ENCODE measurements at places on chromosomes 5 and 9. TPM values are rescaled to one million over a fixed set of nuclear protein-coding genes. Genes with fewer than 3 reads are reported as not detected.

DNA sequence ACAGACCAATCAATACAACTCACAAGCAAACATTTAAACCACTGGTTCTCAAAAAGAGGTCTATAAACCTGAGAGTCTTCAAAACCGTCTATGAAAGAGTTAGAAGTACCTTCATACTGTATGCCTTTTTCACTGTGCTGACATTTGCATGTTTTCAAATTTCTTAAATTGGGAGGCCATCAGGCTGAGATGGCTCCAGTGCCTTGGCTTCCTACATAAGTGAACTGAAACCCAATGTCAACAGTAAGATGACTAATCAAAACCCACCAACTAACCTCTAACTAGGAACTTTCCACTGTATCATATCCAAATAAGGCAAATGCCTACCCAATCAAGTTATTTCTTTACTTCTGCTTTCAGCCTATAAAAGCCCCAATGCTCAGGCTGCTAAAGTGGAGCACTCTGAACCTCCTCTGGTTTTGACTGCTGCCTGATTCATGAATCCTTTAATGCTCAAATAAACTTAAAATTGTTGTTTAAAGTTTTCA is 35.1 kb downstream of the FAM13B start:
- no peak for DNase-seq

DNA sequence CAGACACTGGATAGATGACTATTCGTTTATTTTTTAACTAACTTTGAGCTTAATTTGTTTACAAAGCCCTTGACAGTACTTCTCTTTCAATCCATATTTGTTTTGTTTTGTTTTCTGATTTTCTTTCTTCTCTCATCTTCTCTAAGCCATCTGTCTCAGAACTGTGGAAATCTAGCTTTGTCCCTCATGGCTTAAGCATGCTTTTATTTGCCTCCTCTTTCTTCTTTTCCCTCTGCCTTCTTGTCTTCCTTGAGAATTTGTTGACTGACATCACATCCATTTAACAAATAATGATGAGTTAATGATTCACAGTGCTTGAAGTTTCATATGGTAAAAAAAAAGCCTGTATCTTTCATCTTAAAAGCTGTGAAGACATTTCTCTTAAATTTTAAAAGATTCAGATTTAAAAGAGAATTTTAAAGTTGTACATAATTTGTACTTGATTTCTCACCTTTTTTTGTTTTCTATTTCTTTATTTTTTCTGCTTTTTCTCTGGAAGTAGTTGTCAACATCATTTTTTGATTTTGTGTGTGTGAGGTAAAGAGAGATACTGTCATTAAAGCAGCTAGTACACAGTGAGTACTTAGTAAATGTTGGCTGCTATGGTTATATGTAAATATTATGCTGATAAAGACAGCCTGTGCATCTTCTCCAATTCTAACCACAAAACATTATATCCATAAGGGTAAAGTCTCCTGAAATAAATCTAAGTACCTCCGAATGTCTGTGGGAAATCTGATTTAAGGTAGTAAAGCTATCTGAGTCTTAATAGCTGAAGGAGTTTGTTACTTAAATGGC is 13.9 kb upstream of the SGCD start:
- no peak for DNase-seq

TRIM36 gene
- 15.9 TPM for total RNA-seq

IL13 gene
- not detected for total RNA-seq

- no peak for DNase-seq
Observed at GRCh38 chr9:133696071-133696472, 42.1 kb downstream of the SARDH start.

DNA sequence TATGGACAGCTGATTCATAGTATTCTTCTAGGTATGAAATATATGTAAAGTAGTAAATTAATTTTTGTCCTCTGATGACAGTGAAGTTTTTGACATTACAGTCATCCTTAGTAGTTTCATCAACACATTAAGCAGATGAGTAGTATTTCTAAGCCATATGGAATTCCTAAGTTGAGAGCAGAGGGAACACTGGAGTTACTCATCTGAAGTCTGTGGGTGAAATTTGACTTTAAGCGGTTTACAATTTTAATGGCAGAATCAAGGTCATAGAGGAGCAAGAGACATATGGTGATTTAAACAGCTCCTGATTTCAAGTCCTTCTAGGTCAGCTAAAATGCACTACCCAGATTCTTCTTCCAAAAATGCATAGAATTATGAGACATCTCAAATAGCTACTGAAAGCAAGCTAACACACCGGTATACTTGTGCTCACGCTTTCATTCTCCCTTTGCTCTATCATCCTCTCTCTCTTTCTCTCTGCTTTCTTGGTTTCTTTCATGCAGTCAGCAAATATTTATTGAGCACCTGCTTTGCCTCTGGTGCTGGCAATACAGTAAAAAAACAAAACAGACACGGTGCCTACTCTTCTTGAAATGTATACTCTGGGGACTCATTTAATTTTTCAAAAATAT is 235.9 kb downstream of the FER start:
- DNase-seq, result no peak

DNA sequence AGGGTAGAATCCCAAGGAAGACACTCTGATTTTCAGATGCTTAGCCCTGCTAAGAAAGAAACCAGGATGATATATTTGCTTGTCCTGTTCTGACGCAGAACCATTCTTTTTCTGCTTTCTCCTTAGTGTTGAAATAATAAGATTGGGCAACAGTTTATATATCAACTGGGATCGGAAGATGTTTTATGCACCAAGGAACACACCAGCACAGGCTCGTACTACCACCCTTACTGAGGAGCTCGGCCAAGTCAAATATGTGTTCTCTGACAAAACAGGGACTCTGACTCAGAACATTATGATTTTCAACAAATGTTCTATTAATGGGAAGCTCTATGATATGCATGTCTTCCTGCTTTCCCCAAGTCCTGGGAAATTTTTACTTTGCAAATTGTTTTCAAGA is 19.0 kb upstream of the RUSC2 start:
- no peak for DNase-seq

DNA sequence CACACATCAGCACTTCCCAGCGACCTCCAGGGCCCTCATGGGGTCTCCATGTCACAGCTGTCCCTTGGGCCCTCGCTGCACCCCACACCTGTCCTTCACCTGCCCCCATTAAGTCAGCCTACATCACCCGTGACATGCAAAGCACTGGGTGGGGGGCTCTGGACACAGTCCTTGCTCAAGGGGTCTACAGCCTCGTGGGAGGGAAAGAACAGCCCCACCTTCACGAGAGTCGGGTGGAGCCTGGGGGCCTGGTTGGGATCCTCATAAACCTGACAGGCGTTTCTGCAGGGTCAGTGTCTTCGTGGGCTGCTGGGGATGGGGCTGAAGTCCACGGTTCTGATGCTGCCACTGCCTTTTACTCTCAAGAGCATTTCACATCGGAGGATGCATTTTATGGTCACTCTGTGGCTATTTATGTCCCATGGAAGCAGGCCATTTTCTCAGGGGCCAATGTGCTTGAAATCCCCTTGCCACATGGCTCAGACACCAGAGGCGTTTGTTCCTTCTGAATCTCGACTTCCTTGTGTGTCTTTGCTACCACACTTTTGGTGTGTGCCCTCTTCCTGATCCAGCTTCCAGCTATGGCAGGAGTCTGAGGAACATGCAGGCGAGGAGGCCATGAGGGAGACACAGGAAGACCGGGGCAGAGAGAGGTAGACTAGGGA is at the start of gene OR2V1:
TSS of gene OR2V1 (minus strand) at position 338 of the 665 bp plus-strand sequence. CDS start 5,865 bp downstream, outside the sequence.
- no peak for DNase-seq

DNA sequence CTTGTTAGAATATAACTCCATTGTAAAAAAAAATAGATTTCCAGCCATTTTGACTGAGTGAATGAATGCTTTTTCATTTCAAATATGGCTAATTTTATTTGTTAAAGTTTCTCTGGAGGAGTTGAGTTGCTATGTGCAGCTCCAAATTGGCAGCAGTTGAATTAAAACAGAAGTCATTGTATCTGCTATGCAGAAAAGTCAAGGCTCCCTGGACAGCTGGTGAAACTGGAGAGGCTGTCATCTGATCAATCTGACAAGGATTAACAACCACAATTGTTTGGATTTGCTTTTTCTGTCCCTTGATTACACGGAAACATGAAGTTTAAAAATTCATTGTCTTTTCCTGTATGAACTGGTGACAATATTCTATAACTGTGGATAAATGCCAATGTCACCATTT is 713.9 kb downstream of the EFNA5 start:
- DNase-seq, result no peak

- DNase-seq, result peak; percentile 52
Observed at GRCh38 chr9:7216004-7216841, 458.4 kb downstream of the KDM4C start.

SLC34A1 gene
- not detected for total RNA-seq

DNA sequence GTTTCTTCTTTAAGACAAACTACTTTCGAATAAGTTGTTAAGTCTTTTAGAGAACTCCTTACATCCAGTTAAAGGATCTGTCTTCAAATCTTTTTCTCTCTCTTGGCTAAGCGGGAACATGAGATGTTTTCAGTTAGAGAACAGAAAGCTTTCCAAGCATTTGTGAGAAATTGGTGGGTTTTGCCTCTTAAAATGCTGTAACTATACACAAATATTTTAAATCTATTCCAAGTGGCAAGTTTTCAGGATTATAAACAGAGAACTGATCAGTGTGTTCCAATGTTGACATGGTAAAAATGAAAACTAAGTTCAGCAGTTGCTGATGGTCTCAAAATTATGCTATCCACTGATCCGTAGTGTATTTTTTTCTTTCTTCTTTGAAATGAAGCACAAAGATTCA is 100.4 kb downstream of the EBF1 start:
- no peak for DNase-seq

DNA sequence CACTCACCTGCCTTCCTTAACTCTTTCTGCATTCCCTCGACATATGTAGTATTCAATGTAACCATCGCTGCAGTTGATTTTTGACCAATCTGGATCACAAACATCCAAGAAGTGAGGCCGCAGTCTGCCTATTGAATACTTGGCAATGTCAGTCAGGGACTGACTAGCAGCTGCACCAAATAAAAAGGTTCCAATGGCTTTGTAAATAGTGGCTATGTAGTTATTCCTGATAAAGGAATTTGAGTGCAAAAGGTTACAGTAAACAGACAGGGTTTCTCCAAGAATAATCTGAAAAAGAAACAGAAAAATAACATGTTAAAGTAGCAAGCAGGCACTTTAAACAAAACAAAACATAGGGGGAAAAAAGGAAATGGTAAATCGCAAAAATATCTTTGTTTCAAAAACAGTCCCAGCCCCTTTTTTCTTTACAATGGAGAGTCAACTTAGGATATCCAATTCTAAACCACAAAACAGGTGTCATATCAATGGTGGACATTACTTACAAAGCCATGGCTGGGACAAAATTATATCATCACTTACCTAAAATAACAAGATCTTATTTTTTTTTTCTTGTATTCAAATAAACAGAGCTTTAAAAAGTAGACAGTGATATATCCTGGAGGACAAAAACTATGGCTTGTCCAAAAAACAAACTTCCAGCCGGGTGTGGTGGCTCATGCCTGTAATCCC is 66.8 kb downstream of the PLPP1 start:
- DNase-seq, result no peak

HEMGN gene
- not detected for total RNA-seq

DNA sequence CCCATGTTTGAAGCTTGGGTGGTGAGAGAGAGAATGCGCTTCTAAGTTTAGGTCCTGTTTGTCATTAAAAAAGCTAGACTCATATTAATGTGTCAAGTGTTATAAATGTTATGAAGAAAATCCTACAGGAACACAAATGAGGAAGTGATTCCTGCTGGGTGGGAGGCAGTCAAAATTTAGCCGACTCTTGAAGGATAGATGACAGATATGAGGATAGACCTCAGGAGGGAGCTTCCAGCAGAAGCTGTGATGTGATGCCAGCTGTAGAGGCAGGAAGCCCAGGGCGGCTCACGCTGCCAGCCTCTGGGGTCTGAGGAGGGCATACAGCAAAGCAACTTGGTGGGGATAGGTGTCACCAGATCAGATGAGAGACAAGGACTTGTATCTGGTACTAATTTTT is 74.7 kb upstream of the ADAMTS16 start:
- DNase-seq, result no peak

- no peak for DNase-seq
Observed at GRCh38 chr5:143153332-143154119, 250.0 kb downstream of the NR3C1 start.

GRCh38 chr5:905139-905642 is 12.5 kb downstream of the TRIP13 start:
- peak; percentile 11 for DNase-seq

C9orf50 gene
- not detected for total RNA-seq

PCDHA11 gene
- 9.9 TPM for total RNA-seq

CCL27 gene
- not detected for total RNA-seq

GRCh38 chr9:126478216-126478981 is 135.3 kb upstream of the LMX1B start:
- no peak for DNase-seq

DNA sequence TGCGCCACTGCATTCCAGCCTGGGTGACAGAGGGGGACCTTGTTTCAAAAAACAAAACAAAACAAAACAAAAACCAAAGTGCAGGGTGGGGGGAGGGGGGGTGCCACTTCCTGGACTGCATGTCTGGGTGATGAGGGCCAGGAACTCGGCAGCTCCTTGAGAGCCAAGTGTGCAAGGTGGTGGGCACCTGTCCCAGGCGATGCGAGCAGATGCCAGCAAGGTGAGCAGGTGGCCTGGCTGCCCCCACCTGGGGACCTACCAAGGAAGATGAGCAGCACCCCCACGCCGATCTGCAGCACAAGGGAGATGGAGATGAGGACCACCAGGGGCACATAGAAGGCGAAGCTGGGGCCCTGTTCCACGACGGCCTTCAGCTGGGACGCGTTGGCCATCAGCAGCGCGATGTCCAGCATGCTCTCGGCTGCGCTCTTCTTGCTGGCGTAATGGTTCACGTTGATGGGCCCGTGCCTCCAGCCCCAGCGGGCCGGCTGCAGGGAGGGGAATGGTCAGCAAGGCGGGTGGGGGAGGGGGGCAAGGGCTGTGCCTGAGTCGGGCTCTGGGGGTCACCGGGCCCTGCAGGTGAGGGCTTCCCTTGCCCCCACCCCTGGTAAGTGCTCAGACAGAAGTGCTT is 7.8 kb downstream of the NINJ1 start:
- peak; percentile 42 for DNase-seq

URM1 gene
- 54.1 TPM for total RNA-seq

DOCK8 gene
- total RNA-seq, result 28.1 TPM

- DNase-seq, result no peak
Observed at GRCh38 chr9:108668191-108668937, 187.4 kb downstream of the ACTL7B start.

DNA sequence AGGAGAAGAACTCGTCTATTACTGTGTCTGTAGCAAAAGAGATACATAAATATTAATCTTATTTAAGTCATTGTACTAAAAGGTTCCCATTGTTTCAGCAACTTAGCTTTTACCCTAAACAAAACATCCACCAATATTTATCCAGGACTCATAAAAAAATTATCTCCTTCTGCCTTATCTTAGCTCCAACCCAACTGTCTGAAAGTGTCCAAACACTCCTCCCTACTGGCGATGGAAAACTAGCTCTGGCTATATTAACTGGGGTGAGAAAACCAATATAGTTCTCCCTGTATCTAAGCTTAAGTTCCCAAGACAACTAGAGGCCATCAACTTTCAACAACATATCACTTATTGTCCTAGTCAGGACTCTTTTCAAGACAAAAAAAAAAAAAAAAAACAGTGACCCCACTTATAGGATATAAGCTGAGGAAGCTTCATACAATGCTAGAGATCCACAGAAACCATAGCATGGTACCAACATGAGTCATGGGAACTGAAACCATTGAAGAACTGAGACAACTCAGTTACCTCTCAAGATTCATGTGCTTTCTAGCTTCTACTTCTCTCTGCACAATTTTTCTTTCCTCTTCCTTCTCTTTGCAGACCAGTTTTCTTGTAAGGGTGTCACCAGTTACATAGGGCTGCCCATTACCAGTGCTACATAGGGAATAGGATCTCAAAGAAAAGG is 150.7 kb upstream of the RASA1 start:
- DNase-seq, result no peak

Measured in endodermal cell (in vitro differentiated cells).